Immature natural killer cell (primary cell): ENCODE measurements at places on chromosomes 12 and 14.

DNA sequence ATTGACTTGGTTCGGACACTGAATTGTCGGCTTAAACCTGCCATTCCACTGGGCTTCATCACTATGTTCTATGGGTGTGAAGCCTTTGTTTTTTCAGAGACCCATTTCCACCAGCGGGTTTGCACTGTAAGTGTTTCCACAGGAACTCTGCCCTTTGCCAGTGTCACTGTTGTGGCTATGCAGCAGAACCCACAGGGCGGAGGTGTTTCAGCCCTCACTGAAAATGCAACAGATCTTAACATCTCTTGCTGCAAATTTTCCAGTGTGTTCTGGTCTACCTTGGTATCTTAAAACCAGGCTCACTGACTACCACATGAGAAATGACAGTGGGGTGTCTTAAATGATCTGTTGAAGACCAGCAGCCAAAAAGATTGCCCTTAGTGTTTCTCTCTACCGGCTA is 21.1 kb downstream of the PRKCH start:
- DNase-seq: peak; percentile 91

- no peak for DNase-seq
Measured at GRCh38 chr12:101928556-101928955, 51.2 kb downstream of the DRAM1 start.

GRCh38 chr12:24554612-24555295 is 394.1 kb downstream of the BCAT1 start:
- DNase-seq: no peak

- DNase-seq: no peak
Measured at GRCh38 chr14:81655423-81656314, 122.0 kb upstream of the SEL1L start.

GRCh38 chr12:27289414-27289813 is 43.2 kb upstream of the BMAL2 start:
- no peak for DNase-seq

- no peak for DNase-seq
Measured at GRCh38 chr12:63764481-63764880, 15.2 kb upstream of the RXYLT1 start.

DNA sequence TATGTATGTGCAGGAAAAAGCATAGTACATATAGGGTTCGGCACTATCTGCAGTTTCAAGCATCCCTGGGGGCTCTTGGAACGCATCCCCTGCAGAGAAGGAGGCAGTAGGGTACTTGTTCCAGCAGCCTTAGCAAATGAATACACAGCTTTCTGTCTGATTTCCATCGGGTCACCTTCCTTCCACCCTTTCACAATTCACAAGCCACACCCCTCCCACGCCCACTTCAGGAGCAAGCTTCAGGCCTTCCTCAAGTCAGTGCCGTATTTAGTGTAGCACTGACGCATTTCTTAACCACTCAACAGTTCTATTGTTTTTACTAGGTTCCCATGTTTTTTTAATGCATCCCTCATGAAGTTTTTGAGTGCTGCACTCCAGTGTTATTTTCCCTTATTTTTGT is 64.2 kb downstream of the CLMN start:
- DNase-seq: no peak

GRCh38 chr12:126648074-126648473 is 1582.8 kb downstream of the AACS start:
- no peak for DNase-seq

DNA sequence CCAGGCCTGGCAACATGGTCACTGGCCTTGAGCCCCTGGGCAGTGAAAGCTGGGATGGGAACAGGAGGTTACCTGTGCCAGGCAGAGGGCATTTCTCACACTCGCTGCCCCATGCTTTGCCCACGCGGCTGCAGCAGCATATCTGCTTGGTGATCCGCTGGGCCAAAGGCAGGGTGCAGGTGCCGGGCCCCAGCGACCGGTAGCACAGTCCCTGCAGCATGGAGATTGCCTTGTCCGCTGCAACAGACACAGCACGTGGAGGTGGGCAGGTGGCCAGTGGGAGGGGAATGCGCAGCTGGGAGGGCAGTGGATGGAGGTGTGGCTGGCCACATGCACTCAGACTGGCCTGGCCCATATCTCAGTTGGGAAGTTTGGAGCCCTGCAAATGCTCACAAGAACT is 35.3 kb downstream of the ISCA2 start:
- no peak for DNase-seq

DNA sequence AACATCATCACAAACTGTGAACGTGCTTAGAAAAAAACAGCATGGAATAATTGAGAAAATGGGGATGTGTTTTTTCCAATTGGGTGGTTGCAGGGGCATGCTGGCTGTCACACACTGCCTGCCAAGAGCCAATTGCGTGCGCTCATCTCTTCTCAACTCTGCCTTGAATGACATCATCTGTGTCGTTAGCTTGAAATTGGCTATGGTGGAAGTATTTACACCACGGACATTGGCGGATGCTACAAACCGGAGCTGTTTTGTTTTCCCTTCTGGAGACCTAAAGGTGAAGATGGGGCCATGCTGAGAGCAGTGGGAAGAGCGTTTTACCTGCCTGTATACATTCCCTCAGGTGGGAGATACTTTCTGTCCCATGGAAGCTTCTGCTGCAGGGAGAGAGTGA is 71.5 kb downstream of the PRMT8 start:
- DNase-seq: no peak

- no peak for DNase-seq
Measured at GRCh38 chr14:80211153-80212022, at the start of gene DIO2. Gene DIO2, minus strand, starts transcription at chr14:80211504. Its CDS starts 32 bp downstream, at chr14:80211472.

DNA sequence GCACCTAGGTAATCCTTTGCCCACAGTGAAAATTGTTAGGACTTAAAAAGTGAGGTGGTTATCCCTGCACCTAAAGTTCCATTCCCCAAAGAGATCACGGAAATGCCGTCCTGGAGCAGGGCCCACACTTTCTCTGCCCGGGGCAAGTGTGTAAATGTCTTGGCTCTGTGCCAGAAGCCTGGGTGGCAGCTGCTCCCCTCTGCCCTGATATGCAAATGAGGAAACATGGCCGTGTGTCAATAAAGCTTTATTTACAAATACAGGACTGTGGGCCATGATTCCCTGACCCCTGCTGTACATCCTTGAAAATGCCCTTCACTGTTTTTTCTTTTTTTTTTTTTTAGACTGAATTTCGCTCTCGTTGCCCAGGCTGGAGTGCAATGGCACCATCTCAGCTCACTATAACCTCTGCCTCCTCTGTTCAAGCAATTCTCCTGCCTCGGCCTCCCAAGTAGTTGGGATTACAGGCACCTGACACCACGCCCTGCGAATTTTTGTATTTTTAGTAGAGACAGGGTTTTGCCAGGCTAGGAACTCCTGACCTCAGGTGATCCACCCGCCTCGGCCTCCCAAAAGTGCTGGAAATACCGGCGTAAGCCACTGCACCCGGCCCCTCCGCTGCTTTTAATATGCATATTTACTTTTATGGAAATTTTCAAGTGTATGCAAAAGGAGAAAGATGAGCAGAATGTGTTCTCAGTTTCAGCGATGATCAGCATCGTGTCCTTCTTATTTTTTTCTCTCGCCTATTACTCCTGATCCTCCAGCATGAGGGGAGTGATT is 75.5 kb downstream of the GALNT9 start:
- no peak for DNase-seq

DNA sequence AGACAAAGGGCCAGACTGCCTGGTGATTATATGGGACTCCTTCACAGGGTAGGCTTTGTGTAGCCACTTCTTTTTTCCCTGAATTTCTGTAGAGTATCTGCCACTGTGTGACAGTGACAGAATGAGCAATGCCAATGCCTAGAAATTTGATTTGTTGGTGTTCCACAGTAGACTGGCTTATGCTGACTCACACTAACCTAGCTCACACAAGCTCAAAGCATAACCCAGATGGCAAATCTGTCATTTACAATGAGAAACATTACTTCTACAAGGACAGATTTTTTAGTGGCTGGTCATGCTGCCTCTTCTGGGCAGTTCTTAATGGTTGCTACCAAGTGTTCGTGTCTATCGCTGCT is 15.9 kb downstream of the CFAP251 start:
- DNase-seq: no peak

- no peak for DNase-seq
Measured at GRCh38 chr12:106119301-106119700, 19.5 kb downstream of the NUAK1 start.

DNA sequence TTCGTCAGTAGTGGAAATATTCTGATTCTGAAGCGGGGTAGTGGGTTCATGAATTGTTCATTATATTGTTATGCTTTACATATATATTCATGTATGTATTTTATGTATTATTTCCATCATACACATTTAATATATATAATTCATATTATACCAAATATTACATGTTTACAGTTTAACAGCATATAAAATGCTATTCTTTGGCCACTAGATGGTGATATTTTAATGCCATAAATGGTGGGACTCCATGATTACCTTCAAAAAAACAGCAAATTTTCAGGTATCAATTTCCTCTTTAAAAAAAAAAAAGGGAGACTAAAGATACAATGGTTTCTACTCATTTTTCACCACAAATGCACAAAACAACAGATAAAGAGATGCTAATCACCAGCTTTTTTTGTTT is 41.0 kb downstream of the BDKRB1 start:
- DNase-seq: peak; percentile 26

GRCh38 chr12:5985471-5985870 is 40.4 kb upstream of the ANO2 start:
- no peak for DNase-seq

DNA sequence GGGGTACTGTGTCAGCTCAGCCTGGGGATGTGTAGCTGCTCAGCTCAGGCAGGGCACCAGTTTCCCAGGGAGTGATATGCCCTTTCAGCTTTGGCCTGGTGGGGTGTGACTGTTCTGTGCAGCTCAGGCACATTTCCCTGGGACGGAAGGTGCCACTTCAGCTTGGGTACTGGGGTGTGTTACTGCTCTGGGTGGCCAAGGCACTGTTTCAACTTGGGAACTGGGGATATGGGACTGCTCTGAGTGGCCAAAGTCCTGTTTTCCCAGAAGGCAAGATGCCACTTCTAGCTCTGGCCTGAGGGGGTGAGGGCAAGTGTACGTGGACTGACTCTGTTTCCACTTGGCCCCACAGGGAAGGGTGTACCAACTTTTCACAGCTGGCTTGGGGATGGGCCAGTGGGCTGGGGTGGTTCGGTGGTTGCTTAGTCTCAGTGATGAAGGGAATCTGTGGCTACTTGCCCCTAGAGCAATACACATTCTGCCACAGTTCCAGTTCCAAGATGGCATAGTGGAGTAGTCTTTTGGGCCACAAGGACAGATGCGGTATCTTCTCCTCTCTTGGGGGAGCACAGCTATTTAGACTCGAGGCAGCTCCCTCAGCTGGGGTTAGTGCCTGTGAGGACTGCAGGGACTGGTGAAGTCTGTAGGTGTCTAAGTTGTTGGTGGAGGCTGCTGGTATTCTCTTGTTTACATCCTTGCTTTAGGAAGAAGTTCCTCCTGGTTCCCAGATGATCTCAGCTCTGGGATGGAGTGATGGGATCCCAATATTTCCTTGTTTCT is 26.4 kb downstream of the TBC1D15 start:
- no peak for DNase-seq

DNA sequence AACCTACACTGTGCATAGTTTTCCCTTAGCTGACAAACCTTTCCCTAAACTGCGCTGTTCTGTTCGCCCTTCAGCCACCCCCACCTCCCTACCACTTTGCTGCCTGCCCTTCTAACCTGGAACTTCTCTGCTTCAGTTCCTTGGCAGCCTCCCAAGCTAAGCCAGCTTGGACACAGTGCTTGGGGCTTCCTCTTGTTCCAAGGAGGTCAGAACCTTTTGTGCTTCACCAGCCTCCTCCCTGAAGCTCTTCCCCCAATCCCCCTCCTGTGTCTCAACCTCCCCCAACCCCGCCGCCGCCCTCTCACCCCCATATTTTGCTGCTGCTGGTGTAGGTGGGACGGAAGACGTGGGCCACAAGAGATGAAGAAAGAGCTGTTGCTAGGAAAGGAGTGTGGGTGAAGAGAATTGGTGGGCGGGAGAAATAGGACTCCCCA is 8.1 kb upstream of the RIC8B start:
- DNase-seq: no peak

- no peak for DNase-seq
Measured at GRCh38 chr14:68297039-68297438, 477.5 kb downstream of the RAD51B start.

DNA sequence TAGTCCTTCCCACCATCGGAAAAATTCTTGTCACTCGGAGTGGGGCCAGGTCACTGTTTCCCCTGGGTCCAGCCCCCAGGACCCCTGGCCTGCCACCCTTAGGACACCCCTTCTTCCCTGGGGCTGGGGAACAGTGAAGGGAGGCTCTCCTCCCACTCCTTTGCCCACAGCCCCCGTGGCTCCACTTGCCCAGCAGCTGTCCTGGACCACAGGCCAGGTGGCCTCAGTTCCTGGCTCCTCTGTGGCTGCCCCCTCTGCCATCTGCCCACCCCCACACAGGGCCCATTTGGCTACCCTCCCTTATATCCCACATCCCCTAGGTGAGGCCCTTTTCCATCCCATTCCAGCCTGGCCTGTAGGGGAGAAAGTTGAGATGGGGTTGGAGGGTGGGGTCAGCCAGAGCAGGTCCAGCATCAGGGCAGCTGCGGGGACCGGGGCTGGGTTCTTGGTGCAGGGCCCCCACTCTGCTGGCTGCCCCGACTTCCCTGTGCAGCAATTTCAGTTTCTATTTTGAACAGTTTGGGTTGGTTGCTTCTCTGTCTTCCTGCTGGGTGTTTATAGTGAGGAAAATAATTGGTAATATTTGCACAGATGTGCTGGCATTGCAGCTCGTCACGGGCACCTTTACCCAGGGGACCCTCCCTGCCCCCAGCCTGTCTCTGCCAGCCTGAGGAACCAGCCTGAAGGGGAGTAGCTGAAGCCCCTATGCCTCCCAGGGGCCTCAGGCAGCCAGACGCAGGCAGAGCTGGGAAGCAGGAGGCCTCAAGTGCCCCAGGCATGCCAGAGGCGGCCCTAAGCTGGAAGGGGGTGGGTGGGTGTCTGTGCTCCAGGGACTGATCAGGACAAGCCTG is 23.4 kb downstream of the SYNDIG1L start:
- DNase-seq: no peak

DNA sequence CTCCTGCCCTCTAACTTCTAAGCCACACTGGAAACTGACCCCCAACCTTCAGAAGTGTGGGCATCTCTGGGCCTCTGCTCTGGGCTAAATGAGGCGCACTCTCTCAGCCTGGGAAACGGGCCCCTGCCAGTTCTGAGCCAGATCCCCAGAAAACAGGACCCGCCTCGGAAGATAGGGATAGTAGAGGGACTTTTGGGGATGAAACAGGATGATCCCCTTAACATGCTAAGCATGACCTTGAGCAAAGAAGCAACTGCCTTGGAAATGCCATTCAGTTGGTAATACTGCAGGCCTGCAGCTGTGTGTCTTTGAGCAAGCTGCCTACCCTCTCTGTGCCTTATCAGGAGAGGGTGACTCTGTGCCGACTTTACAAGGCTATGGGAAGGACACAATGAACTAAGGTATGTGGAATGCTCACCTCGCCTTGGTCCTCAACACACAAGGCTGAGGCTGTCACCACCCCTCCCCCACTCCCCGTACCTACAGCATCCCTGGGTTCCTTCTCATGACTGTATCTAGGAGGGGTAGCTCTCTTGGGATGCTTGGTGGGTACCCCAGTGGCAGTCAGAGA is 54.0 kb downstream of the NCOR2 start:
- DNase-seq: no peak
